Progenitor cell of endocrine pancreas (in vitro differentiated cells): ENCODE measurements at places on chromosomes 3 and 15.

GRCh38 chr3:178184833-178185232 lies 351.4 kb upstream of the KCNMB2 start:
- no peak for DNase-seq
- peaks cover 8% of the 10 kb centered on the region for H3K27me3 ChIP-seq
- no peaks in the 10 kb centered on the region for H3K36me3 ChIP-seq
- peaks cover 2% of the 10 kb centered on the region for H3K4me1 ChIP-seq

GRCh38 chr3:58287354-58287753 lies 18.7 kb upstream of the RPP14 start:
- no peaks in the 10 kb centered on the region for H3K27me3 ChIP-seq
- H3K36me3 ChIP-seq = peaks cover 8% of the 10 kb centered on the region
- H3K4me1 ChIP-seq = no peaks in the 10 kb centered on the region

DNA sequence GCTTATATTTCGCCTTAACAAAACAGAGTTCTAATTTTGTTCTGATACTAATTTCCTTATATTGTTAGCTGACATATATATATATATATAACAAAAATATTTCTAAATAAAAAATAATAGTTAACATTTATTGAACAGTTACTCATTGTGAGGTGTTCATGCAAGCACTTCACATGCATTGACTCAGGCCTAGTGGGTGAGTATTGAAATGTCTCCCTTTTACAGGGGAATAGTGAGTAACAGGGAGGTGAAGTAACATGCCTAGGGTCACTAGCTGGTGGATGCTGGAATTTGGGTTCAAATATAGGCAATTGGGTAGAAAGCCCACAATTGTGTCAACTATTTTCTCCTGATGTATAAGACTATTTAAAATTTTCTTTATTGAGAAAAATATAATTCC lies 102.6 kb upstream of the ZPLD1 start:
- no peaks in the 10 kb centered on the region for H3K4me1 ChIP-seq
- no peaks in the 10 kb centered on the region for H3K36me3 ChIP-seq
- H3K27me3 ChIP-seq = no peaks in the 10 kb centered on the region
- H3K4me3 ChIP-seq = no peak overlapping the region
- no peak overlapping the region for H3K27ac ChIP-seq

DNA sequence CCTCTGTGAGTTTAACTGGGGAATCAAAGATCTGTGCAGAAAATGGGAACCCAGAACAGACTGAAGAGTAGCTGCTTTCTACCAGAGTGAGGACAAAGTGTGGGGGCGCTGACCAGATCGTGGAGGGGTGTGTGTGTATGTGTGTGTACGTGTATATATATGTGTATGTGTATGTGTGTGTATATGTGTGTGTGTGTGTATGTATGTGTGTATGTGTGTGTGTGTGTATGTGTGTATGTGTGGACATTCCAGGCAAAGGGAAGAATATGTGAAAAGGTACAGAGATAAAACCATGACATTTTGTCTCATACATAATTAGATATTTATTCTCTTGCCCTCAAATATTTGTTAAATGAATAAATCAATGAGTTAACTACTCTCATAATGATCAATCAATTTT lies 54.9 kb upstream of the DPPA4 start:
- H3K36me3 ChIP-seq = no peaks in the 10 kb centered on the region
- no peak overlapping the region for H3K4me3 ChIP-seq
- no peaks in the 10 kb centered on the region for H3K4me1 ChIP-seq
- DNase-seq = no peak

GRCh38 chr3:119427669-119428068 lies 35.7 kb downstream of the TMEM39A start:
- H3K27me3 ChIP-seq = no peaks in the 10 kb centered on the region
- H3K4me3 ChIP-seq = no peak overlapping the region
- no peak overlapping the region for H3K27ac ChIP-seq
- H3K36me3 ChIP-seq = peaks cover 52% of the 10 kb centered on the region
- no peaks in the 10 kb centered on the region for H3K4me1 ChIP-seq
